Astrocyte of the spinal cord (primary cell): ENCODE measurements at places on chromosomes 7 and 10.

- no peak for DNase-seq
Observed at GRCh38 chr10:123673198-123673597, 7.0 kb downstream of the GPR26 start.

DNA sequence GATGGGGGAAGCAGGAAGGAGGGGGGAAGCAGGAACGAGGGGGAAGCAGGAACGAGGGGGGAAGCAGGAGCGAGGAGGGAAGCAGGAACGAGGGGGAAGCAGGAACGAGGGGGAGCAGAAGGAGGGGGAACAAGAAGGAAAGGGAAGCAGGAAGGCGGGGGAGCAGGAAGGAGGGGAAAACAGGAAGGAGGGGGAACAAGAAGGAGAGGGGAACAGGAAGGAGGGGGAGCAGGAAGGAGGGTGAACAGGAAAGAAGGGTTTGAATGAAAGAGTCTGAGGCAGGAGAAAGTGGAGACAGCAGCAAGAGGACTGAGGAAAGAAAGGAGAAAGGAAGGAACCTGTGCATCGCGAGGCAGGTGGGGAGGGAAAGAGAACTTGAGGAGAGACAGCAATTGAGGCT lies 256.6 kb downstream of the PTEN start:
- no peak for DNase-seq

DNA sequence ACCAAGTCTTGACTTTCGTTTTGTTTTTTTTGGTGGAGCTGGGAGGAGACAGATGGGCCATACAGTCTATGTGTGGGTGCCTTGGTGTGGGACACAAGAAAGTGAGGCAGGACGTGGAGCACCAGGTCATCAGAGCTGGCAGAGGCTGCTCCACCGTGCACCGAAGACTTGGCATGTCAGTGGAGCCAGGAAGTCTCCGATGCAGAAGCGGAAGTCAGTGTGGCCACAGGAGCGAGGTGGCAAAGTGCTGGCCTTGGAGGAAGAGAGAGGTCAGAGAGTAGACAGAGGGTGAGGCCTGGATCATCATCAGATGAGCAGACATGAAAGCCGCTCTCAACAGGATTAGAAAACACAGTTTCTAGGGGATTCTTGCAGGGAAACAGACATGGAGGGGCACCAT lies 116.8 kb downstream of the MGMT start:
- no peak for DNase-seq

GRCh38 chr7:96277921-96278320 lies 44.0 kb downstream of the SLC25A13 start:
- no peak for DNase-seq

DNA sequence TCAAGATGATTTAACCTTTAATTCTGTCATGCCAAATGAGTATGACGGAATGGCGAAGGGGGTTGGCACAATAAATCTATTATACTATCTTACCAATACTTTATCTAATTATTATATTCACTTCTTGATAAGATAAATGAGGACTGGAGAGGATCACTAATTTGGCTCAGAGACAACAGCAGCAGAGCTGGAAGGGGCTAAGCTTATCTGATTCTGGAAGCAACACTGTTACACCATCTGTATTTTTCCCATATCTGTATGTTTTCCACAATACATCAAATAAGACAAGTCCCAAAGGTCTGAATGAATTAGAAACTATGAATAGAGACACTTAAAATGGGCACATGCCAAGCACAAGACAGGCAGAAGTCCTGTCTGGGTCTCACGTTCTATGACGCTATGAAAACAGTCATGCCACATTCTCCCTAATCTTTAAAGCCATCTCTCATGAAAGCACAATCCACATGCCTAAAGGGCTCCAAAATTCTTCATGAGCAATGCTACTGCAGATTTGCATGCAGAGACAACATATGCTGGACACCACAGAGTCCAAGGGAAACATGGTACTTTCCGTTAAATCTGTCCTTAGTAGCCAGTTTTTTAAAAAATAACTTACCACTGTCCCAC lies 88.3 kb downstream of the SLC25A13 start:
- DNase-seq, result no peak

DNA sequence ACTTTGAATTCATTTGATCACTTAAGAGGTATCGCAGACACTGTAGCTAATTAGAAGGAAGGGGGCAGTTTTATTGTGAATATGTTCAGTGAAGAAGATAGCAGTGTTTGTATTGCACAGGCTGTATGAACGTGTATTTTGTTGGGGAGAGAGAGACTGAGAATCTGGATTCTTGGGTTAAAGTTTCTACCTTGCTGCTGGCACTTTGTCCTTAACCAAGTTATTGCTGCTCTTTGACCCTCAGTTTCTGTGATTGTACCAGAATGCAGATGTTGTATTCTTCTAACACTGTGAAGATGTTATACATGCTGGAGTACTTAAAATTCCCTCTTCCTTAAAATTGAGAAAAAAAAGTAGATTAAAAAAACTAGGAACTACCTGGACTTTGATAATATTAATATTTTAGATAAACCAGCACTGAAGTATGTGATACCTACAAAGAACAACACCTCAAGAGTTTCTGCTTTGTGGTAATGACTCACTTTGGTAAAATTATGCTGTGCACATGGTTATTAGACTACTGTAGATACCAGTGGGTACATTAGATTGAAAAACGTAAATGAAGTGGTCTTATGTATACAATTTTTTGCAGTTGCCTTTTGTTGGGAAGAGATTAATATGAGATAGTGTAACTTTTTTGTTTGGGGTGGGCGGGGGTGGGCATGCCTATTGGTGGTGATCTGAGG lies 321.3 kb downstream of the AUTS2 start:
- no peak for DNase-seq

- no peak for DNase-seq
Observed at GRCh38 chr10:27564398-27564797, 60.3 kb downstream of the RAB18 start.

DNA sequence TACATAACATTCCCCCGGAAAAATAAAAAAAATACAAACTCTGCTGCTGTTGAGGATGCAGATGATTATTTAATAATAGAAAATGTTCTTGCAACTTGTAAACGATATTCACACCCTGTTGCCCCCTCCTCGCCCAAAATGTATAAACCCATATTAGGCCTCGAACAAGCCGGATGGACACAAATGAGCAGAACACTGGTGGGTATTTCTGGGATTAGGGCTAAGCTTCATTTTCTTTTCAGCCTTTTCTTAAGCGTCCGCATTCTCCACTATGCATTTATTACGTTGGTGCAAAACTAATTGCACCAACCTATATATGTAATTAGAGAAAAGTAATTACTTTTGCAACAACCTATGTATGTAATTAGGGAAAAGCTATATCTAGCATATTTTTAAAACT lies 349 bp upstream of the GNG11 start:
- DNase-seq, result no peak

DNA sequence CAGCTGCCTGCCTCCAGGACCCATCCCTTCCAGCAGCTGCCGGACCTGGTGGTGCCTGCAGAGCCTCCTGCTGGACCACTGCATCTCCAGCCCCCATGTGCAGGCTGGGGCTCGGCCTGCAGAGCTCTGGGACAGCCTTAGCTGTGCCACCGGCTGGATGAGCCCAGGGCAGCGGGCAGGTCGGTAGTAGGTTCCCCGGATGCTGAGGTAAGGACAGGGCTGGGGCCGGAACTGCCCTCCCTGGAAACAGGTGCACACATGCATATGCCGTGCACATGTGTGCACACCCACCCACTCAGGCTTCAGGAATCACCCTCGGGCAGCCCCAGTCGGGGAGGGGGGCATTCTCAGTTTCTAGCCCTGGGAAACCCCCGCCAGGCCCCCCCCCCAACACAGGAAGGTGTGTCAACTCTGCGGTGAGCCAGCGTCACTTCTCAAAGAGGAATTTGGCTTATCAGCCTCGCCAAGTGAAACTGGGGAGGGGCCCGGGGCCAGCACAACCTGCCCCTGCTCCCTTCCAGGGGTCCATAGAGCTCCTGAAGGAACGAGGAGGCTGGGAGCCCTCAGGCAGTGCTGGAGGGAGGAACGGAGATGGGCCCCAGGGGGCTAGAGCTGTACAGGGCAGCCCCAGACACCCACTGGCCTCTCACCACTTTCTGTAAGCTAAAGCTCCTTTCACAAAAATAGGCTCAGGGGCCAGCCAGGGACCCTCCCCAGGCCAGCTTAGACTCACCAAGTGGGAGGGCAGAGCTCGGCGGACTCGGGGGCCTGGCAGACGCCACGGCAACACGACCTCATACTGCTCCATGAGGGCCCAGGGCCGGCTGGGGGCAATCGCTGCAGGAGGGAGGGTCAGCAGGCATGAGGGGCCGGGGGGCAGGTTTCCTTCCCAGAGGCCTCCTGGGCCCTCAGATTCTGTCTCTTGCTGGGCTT lies 1.7 kb downstream of the ADAM8 start:
- DNase-seq, result no peak

GRCh38 chr7:148783801-148784527 lies 85.3 kb downstream of the CUL1 start:
- DNase-seq, result no peak

- no peak for DNase-seq
Observed at GRCh38 chr7:106064316-106064715, 47.8 kb downstream of the SYPL1 start.

- no peak for DNase-seq
Observed at GRCh38 chr10:72525277-72525676, 100.6 kb downstream of the MICU1 start.

GRCh38 chr10:102802920-102803534 lies 34.2 kb downstream of the CYP17A1 start:
- DNase-seq, result peak; percentile 99

DNA sequence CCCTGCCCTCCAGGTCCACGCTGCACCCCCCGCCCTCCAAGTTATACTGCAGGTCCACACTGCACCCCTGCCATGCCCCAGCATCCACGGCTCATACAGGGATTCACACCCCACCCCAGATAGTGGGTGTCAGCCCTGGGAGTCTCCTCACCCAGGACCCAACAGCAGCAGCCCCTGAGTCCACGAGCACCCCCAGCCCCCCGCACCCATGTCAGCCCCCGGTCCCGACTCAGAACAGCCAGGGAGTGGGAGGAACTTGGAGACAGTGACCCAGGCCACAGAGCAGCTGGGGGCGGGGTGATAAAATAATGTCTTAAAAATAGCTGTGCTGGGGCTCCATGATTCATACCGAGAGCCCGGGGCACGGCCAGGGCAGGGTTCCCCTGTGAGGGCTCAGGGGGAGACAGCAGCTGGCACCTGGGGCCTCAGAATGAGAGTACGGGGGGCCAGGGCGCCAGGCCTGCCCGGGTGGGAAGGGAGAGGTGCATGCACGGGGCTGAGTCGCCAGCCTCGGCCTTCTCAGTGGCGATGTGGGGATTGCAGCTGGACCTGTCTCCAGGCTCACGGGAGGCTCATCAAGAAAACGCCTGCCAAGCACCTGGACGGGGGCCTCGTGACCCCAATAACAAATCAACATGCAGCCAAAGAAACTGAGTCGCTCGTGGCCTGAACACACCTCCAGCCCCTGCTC lies 29.8 kb downstream of the ADAP1 start:
- no peak for DNase-seq

DNA sequence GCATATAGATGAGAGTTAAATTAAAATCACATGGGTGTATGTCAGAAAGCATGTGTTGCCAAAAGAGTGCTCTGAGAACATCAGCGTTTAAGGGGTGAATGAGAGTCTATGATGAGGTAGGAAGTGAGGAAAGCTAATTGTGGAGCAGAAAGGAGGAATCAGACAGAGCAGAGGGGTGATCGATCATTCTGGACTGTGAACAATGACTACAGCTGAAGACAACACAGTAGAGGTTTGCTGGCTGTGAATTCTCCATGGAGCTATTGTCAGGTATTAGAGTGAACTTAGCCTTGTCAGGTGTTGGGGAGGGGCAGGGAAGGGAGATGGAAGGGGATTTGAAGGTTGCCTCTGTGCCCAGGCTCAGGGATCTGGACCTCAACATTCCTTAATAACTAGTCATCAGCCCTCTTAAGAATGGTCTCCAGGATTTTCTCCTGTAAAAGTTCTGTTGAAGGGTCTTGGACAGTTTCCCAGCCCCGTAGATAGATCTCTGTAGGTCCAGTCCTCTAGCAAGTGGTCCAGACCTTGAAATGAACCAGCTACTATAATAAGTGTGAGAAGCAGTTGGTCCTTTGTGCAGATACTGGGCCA lies 57.1 kb downstream of the KIF5B start:
- DNase-seq, result no peak

DNA sequence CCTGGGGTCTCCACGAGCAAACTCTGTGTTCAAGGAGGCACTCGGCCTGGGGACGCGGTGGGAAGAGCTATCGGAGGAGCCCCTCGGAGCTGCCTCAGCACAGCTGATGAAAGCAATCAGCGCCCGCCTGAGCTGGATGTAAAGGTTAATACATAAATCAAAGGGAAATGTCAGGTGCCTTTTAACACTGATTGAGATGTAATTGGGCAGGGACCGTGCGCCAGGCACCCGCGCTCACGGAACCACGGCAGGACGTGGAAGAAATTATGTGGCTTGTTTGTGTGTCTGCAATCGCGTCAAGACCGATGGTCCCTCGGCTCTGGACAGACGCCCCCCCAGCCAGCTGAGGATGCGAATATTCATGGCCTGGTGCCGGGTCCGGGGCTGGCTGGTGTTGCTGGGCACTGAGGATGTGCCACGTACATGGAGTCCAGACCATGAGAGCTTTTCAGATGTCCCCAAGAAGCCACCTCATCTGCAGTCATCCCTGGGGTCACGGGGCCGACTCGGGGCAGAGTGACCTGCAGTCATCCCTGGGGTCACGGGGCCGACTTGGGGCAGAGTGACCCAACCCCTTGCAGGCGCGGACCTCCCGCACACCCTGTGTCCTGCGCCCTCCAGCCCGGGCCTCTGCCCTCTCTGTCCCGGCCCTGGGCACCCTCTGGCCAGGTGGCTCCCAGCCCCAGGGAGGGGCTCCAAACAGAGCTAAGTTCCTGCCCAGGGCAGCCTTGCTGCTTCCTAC lies 15.6 kb downstream of the FOXL3 start:
- DNase-seq, result no peak

DNA sequence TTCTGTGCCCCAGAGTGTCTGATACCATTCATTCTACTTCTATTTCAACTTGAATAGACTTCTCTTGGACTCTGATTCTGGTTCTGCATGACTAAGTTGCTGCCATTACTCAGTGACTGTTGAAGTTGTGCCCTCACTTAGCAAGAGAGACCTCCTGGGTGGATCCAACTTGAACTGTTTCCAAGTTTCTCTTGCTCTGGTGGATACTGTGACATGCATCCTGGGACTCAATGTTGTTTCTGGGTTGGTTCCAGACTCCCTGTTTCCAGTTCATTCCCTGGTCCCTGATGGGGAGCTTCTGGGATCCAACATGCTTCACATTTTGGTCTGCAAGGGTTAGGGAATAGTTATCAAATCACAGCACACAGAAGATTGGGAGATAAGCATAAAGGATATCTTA lies 26.2 kb upstream of the PRPF18 start:
- peak; percentile 68 for DNase-seq

DNA sequence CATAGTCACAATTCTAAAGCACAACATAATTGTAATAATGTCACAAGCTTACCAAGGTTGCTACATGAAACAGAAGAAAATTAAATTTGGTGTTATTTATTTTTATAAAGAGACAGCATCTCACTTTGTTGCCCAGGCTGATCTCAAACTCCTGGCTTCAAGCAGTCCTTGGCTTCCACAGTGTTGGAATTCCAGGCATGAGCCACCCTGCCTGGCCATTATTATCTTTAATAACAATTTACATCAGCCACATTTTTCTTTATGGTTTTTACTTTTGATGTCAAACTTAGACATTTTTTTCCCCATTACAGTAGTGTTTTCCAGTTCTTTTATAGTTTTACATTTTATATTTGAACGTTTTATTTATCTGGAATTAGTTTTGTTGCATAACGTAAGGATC lies 46.7 kb downstream of the BMPR1A start:
- peak; percentile 46 for DNase-seq
